ENCODE measurements at places on chromosomes 4 and X.

DNA sequence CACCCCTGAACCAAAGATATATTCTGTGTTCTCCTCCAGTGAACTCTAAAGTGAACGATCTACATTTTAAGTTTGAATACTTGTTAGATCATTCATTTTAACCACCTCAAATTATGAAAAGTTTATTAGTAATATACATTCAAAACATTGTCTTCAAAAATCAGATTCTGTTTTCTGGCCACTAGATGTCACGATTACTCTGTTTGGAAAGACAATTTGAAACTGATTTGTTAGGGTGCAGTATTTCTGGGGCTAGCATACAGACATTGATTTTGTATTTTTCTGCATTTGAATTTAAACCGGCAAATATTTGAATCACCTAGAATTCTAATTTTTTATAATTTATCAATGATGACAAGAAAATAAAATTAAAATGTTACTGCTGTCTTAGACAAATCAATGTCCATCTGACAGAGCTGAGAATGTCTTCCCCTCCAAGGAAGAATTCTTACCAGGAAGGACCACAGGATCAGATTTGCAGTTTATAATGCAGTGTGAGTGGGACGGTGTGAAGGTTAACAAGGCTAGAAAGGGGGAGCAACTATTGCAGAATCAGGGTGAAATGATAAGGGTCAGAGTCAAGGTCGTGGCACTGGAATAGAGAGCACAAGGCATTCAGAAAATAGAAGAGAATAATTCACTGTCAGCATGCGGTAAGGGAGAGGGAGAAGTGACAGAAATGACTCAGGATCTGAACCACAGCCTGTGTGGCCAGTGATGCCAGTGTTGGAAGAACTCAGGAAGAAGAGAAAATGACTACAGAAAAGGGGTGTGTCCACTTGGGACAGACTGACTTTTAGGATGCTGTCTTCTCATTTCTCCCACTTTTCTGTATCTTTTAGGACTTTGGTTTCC is 91.6 kb downstream of the ANXA10 start:
- DNase-seq = no peak

DNA sequence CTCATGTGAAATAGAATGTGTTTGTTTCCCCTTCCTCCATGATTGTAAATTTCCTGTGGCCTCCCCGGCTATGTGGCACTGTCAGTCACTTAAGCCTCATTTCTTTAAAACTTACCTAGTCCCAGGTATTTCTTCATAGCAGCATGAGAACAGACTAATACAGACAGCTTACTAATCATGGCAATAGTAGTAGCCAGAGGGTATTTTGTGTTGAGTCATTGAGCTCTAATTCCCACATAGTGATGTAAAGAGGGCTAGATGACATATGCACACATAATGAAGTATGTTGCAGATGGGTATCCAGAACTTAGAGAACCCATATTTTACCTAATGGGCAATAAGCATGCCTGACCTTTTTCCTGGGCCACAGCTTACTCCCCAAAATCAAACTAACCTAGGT is 1197.2 kb downstream of the PCDH7 start:
- DNase-seq = no peak

DNA sequence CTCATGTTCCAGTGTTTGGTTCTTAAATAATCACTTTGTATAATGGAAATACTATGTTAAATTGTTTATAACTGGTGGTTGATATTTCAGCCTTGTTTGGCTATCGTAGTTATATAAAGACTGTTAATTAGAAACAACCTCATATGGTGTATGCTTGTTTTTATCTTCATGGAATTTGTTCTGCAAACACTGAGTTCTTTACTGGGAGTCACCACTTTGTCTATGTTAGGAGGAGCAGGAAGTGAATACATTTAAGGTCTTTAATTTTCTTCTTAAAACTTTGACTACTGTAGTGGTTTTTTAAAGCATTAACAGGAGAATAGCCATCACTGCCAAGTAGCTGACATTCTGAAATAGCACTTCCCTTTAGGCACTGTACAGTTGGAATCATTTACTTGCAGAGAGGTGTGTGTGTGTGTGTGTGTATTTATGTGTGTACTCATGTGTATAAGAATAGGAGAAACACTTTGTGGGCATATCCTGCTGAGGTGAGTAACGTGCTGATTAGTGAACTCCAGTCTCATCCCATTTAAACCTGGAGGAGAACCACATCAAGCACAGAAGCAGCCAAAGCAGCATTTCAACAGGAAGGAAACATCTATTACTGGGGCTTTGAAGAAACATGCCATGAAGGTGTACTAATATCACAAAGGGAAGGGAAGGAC is 37.8 kb downstream of the TET2 start:
- no peak for DNase-seq

- DNase-seq = no peak
Observed at GRCh38 chr4:157075811-157076577, at the start of gene GLRB. Gene GLRB, plus strand, starts transcription at chr4:157076150. Its CDS starts 1,875 bp downstream, at chr4:157078025.

DNA sequence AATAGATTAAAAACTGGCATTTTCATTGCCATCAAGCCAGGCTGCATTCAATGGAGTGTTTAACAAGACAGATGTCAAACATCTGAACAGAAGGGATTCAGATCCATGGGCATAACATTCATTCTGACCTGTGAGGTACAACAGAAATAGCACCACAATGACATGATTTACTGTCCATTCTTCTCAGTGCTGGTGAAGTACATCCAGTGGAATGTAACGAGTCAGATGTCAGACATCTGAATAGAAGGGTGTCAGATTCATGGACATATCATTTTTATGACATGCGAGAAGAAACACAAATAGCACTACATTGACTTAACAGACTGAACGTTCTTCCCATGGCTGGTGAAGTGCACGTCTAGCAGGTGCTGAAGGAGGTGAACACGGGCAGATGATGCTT is 186.4 kb downstream of the PPP4R3C start:
- DNase-seq = no peak

- no peak for DNase-seq
Observed at GRCh38 chr4:122875949-122876348, 46.4 kb downstream of the NUDT6 start.
